ENCODE measurements at places on chromosomes 3 and 15. TPM values are rescaled to one million over a fixed set of nuclear protein-coding genes. Genes with fewer than 3 reads are reported as not detected.

Gene TJP1
- total RNA-seq = 114 TPM

Gene SERP1
- total RNA-seq = 20.1 TPM

Gene SLC2A2
- not detected for total RNA-seq

Gene ATP1B3
- 21.7 TPM for total RNA-seq

Gene ZCWPW2
- 3.7 TPM for total RNA-seq

Gene FMN1
- 3.2 TPM for total RNA-seq

Gene TMEM45A
- total RNA-seq = 1.0 TPM

Gene CAND2
- total RNA-seq = 72.0 TPM

Gene FAM174B
- 16.9 TPM for total RNA-seq

All from heart right ventricle (tissue), 16 donors.